Central memory CD4-positive, alpha-beta T cell (primary cell): ENCODE measurements at places on chromosomes 3 and 15.

DNA sequence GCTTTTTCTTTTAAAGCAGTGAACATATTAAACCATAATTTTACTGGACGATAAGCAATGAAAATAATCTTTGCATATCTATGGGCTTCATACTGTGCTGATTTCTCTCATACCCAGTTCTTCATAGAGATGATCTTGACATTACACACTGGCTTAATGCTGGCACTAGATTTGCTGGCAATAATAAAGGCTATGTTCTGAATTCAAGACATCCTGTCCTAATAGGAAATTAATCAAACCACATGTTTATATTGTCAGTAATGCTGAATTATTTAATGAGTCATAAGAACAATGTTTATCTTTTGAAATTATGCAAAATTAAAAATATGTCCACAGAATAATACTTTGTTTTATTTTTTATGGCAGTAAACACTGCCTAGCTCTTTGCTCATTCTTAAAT lies 643.2 kb downstream of the OTOL1 start:
- no peak for DNase-seq

DNA sequence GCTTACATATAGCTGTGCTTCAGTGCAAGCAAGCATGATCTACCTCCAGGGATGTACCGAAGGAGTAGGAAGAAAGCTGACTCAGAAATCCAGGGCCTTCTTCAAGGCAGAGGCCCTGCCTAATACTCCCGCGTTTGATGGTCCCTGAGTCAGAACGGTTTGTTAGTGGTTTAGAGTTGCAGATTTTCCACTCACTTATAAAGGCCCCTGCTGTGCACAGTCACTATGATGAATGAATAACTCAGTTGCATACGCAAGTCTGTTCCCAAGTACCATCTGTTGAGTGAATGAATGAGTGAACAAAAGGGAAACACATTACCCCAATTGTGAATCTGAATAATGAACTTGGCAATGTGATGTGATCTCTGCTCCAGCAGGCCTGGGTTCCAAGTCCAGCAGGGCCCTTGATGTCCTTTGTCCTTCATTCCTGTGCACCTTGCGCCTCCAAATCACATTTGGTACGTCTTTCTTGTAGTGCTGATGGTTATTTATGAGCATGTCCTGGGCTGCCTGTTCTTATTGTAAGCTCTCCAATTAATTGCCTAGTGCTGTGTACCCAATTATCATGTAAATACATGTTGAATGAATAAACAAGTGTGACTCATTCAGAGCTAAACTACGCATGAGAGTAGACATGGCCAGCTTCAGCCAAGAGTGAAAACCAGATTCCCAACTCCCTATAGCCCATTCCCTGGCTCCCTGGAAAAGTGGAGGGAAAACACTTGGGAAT lies 85.3 kb upstream of the LIMD1 start:
- DNase-seq = no peak

GRCh38 chr3:14609506-14609905 lies 42.1 kb upstream of the CCDC174 start:
- DNase-seq = no peak

- no peak for DNase-seq
These were observed 442.0 kb downstream of the LPP start for GRCh38 chr3:188595890-188596376.

DNA sequence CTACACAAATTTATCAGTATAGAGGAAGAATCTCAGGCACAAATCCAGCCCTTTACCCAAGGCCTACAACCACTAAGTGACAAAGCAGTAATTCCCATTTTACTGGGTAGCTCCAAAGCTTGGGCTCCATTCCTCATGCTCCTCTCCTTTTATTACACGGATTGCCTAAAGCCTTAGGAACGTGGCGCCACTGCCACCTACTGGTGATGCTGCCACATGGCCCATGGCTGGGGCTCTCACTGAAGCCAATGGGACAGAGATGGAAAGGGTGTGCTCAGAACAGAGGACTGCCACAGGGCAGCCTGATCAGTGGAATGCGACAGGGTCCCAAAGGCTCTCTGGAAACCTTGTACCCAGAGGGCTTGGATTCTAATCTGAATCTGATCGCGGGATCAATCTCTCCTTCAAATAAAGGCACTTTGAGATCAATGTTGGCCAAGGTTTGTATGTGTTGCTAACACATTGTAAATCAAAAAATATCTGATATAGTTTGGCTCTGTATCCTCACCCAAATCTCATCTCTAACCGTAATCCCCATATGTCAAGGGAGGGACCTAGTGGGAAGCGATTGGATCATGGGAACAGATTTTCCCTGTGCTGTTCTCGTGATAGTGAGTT lies 33.5 kb upstream of the LYZL4 start:
- DNase-seq = peak; percentile 39

DNA sequence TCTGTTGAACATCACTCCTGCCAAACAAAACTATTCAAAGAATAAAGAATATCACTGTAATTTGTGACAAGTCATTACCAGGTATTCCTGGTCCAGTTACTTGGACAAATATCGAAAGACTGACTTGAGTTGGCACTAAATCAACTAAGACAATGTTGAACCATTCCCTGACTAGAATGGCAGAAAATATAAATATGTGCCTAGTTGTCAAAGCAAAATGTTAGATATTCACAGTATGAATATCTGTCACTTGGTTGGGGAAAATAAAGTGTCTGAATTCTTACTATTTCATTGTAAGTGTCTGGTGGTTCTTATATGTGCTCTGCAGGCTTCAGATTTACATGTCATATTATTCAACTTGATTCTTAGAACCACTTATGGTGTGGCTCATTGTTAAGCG lies 470.2 kb downstream of the NAALADL2 start:
- no peak for DNase-seq

GRCh38 chr3:107271787-107272387 lies 105.4 kb upstream of the CCDC54 start:
- peak; percentile 16 for DNase-seq

GRCh38 chr3:13013151-13013561 lies 60.1 kb downstream of the IQSEC1 start:
- DNase-seq = no peak

GRCh38 chr3:138691351-138691750 lies 82.8 kb downstream of the FAIM start:
- no peak for DNase-seq

DNA sequence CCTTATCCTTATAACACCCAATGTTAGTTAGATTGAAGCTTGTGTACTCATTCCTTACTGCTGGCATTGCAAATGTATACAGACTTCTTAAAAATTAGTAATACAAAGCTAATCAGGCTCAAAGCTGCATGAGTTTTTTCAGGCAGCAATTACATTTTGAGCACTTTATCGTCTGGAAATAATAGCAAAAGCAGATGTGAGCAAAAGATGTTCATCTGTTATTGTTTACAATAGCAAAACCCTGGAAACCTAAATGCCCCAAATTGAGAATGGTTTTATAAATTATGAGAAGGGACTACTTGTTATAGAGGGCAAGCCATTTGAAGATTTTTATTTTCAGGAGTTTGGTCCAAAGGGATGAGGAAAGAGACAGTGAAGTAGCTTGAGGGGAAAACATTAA lies 126.4 kb downstream of the GADL1 start:
- no peak for DNase-seq

DNA sequence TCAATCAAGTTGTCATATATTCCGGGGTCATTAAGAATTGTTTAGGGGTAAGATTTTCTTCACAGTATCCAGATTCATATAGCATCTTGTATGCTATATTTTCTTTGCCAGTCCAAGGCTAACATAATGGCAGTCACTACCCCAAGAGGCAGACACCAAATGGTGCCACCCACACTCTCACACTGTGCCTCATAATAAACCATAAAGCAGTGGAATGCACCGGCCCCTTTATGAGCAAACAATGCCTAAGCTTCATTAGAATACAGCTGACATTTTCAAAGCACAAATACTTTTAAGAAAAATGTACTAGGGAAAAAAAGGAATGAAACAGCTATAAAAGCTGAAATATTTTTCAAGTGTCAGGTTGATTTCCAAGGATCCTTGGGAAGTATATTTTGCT lies 121.6 kb downstream of the TFDP2 start:
- DNase-seq = no peak
